Gastrocnemius medialis (tissue), 4 donors: ENCODE measurements at places on chromosomes 6 and 20. TPM values are rescaled to one million over a fixed set of nuclear protein-coding genes. Genes with fewer than 3 reads are reported as not detected.

DNA sequence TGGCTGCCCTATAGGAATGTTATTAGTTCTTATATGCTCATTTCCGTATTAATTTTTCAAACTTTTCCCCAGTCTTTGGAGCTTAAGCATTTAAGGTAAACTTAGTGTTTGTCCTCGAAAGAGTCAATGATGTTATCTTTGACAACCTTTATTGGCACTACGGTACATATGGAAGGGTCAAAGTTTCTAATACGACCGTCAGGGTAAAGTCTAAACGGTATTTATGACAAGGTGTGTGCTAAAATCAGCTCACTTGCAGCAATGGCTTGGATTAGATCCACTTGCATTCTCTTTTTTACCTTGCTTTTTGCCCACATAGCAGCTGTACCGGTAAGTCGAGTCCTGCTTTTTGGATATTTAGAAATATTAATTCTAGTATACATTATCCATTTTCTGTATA is at the start of gene MEP1A:
MEP1A (plus strand) TSS at position 252 of the 400 bp plus-strand sequence; CDS start at position 262, 10 bp downstream.
- no peaks in the 10 kb centered on the region for H3K27me3 ChIP-seq
- no peak within 1 kb of the TSS for H3K27ac ChIP-seq
- H3K36me3 ChIP-seq = no peaks in the 10 kb centered on the region
- H3K4me1 ChIP-seq = no peaks in the 10 kb centered on the region

DNA sequence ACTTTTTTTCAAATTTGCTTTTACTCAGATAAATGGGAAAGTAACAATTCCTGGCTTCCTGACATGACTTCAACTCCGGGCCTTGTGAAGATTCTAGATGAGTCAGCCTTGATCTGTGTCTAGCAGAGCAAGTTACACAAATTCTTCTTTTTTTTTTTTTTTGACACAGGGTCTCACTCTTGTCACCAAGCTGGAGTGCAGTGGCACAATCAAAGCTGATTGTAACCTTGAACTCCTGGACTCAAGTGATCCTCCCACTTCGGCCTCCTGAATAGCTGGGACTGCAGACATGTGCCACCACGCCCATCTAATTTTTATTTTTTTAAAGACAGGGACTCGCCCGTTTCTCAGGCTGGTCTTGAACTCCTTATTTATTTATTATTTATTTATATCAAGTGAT is 7.3 kb upstream of the ARHGAP18 start:
- no peak overlapping the region for H3K4me3 ChIP-seq
- no peaks in the 10 kb centered on the region for H3K27me3 ChIP-seq
- H3K27ac ChIP-seq = no peak overlapping the region
- peaks cover 3% of the 10 kb centered on the region for H3K4me1 ChIP-seq
- DNase-seq = no peak

DNA sequence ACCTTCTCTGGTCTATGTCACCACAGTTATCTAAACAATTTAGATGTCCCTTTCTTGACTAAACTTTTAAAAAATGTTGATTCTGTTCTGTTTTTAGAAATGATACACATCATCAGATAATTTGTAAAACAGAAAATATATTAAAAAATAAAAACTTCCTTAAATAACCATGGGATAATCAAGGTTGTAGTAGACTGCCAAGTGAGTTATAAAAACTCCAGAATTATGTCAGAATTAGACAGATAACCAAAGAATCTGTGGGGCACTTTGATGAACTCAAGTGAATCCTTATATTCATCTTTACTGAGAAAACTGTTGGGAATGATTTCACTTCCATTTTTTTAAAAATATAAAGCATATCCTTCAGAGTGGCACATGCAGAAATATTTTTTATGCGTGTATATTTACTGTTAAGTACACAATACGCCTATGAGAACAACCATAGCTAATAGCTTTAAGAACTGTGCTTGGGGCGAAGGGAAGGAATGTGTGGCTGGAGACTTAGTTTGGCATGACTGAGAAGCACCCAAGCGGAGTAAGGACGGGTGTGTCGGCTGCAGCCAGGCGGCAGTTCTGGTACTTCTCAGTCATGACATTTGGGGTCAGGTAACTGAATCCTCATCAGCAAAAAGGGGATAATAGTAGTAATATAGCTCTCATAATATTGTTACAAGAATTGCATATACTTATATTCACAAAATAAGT is 604.7 kb upstream of the CITED2 start:
- no peak overlapping the region for H3K4me3 ChIP-seq
- H3K4me1 ChIP-seq = peaks cover 27% of the 10 kb centered on the region
- H3K27ac ChIP-seq = no peak overlapping the region
- DNase-seq = no peak
- H3K27me3 ChIP-seq = no peaks in the 10 kb centered on the region

DNA sequence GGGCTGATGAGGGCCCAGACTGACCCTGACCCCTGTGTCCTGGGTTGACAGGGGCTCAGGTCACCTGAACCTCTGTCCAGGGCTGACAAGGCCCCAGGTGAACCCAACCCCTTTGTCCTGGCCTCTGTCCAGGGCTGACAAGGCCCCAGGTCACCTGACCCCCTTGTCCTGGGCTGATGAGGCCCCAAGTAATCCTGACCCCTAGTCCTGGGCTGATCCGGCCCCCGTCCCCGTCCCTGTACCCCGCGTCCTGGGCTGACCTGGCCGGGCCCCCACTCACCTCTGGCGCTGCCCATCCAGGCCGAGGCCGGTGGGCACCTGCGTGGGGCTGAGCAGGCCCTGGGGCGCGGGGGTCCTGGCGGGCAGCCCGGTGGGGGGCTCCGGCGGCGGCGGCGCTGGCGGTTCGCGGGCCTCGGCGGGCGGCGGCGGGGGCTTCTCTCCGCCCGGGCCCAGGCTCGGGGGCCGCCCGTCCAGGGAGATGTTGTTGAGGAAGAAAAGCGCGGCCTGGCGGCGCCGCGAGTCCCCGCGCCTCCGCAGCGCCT is 379 bp downstream of the CABLES2 start:
- H3K27ac ChIP-seq = peak overlapping the region; percentile 51
- DNase-seq = no peak
- no peaks in the 10 kb centered on the region for H3K36me3 ChIP-seq
- H3K4me1 ChIP-seq = peaks cover 25% of the 10 kb centered on the region
- peak overlapping the region; percentile 53 for H3K4me3 ChIP-seq

GRCh38 chr6:64054861-64055260 is 419.3 kb downstream of the PHF3 start:
- no peaks in the 10 kb centered on the region for H3K4me1 ChIP-seq
- H3K4me3 ChIP-seq = no peak overlapping the region
- no peaks in the 10 kb centered on the region for H3K27me3 ChIP-seq
- no peaks in the 10 kb centered on the region for H3K36me3 ChIP-seq

GRCh38 chr6:134060491-134061106 is 8.2 kb upstream of the SLC2A12 start:
- no peaks in the 10 kb centered on the region for H3K27me3 ChIP-seq
- no peak overlapping the region for H3K4me3 ChIP-seq
- peaks cover 14% of the 10 kb centered on the region for H3K4me1 ChIP-seq
- H3K36me3 ChIP-seq = no peaks in the 10 kb centered on the region
- no peak overlapping the region for H3K27ac ChIP-seq

GRCh38 chr6:94673251-94673650 is 904.1 kb upstream of the MANEA start:
- H3K27me3 ChIP-seq = no peaks in the 10 kb centered on the region
- H3K36me3 ChIP-seq = no peaks in the 10 kb centered on the region
- no peaks in the 10 kb centered on the region for H3K4me1 ChIP-seq
- H3K4me3 ChIP-seq = no peak overlapping the region
- no peak for DNase-seq

DNA sequence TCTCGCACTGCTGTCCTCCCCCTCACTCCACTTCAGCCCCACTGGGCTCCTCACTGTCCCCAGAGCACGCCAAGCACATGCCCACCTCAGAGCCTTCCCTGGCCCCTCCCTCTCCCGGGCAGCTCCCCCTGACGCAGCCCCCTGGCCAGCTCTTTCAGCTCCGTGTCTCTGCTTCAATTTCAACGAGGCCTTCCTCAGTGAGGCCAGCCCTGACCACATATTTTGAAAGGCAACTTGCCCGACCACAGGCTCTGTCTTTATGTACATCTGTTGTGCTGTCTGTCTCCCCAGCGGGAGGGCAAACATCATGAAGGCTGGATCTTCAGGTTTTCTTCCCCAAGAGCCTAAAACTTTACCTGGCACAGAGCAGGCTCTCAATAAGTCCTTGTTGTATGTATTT is 44.6 kb downstream of the JPH2 start:
- no peaks in the 10 kb centered on the region for H3K27me3 ChIP-seq
- H3K4me1 ChIP-seq = peaks cover 78% of the 10 kb centered on the region
- no peak overlapping the region for H3K4me3 ChIP-seq
- no peaks in the 10 kb centered on the region for H3K36me3 ChIP-seq
- peak overlapping the region; percentile 90 for H3K27ac ChIP-seq
- DNase-seq = no peak

GRCh38 chr20:50247196-50248094 is 56.8 kb downstream of the CEBPB start:
- H3K27me3 ChIP-seq = no peaks in the 10 kb centered on the region
- H3K36me3 ChIP-seq = no peaks in the 10 kb centered on the region
- no peak for DNase-seq
- no peak overlapping the region for H3K27ac ChIP-seq
- H3K4me1 ChIP-seq = no peaks in the 10 kb centered on the region

The TDP2 gene
- 17.6 TPM for total RNA-seq

The PRSS16 gene
- total RNA-seq = not detected

The SPO11 gene
- total RNA-seq = not detected

The GABRR2 gene
- 0.71 TPM for total RNA-seq

The ETV7 gene
- total RNA-seq = not detected

The CPXM1 gene
- 0.81 TPM for total RNA-seq

The OVOL2 gene
- not detected for total RNA-seq

The SYCP2L gene
- total RNA-seq = 0.29 TPM

The LZTS3 gene
- 20.8 TPM for total RNA-seq

The BPI gene
- not detected for total RNA-seq
